CD4-positive, CD25-positive, alpha-beta regulatory T cell (primary cell): ENCODE measurements at places on chromosomes 5 and 9. TPM values are rescaled to one million over a fixed set of nuclear protein-coding genes. Genes with fewer than 3 reads are reported as not detected.

TAF1L gene
- total RNA-seq, result not detected

MED7 gene
- total RNA-seq, result 9.0 TPM

PCDHGA2 gene
- not detected for total RNA-seq

ARSI gene
- not detected for total RNA-seq
